ENCODE measurements at places on chromosomes 7 and 10. TPM values are rescaled to one million over a fixed set of nuclear protein-coding genes. Genes with fewer than 3 reads are reported as not detected.

The TFEC gene
- not detected for total RNA-seq

The ASAH2 gene
- total RNA-seq = 0.47 TPM

The HMX3 gene
- not detected for total RNA-seq

The HPS1 gene
- total RNA-seq = 31.1 TPM

The NKX1-2 gene
- total RNA-seq = not detected

The AVPI1 gene
- total RNA-seq = 46.1 TPM

The TWIST1 gene
- not detected for total RNA-seq

The AGR2 gene
- total RNA-seq = 3.5 TPM

The CDK1 gene
- 148 TPM for total RNA-seq

The WEE2 gene
- total RNA-seq = not detected

The NKX6-2 gene
- total RNA-seq = not detected
